Fibroblast of the conjunctiva (primary cell): ENCODE measurements at places on chromosomes 2 and 18.

- DNase-seq, result no peak
Observed at GRCh38 chr2:134943540-134943939, 24.9 kb downstream of the CCNT2 start.

GRCh38 chr2:138521821-138522220 is 20.3 kb downstream of the SPOPL start:
- no peak for DNase-seq

DNA sequence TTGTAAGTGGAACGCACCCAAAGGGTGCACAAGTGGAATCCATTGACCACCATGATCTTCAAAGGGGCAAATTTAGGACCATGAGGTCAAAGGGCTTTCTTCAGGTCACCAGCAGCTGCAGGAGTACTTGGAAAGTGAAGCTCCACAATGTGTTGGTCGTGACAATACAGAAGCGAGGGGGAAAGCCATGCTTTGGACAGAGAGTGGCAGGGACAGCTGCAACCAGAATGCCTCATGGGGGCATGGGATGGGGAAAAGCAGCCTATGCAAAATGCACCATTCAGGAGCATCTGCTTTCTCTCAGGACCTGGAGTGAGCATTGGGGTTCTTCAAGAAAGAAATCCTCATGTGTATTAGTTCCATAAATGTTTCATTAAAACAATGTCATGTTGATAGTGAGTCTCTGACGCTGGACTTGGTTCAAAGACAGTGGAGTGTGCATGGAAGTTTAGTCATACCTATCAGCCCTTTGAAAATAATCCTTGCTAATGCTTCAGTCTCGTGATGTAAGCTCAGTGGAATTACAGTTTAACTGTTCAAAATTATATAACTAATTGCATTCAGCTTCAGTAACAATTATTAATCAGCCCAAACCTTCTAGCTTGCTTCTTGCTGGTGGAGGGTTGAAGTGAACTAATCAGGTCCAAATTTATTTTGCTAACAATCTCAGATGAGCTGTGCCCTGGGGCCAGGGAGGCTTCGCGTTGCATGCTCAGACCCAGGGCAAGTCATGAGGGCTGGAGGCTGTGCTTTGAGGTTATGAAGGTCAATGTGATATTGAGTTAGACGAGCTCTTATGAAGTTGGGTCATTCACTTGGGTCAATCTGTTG is 41.6 kb downstream of the ACKR3 start:
- no peak for DNase-seq

DNA sequence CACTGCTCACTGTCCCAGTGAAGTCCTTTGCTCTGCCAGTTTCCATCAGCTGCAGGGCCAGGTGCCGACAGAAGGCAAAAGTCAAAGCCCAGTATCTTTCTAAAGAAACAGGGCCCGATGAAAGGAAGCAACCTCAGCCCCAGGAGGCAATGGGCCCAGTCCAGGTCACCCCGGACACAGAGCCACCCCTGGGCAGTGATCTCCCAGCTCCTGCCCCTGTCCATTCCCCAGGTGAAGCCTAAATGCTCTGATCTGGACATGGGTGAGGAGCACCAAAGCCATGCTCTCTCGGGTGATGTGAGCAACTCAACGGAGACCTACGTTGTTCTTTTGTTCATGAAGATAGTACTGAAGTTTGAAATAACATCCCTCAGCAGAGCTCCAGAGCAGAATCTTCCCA is 61.6 kb downstream of the HDAC4 start:
- no peak for DNase-seq

- DNase-seq, result no peak
Observed at GRCh38 chr2:120358734-120359465, 13.0 kb downstream of the INHBB start.

DNA sequence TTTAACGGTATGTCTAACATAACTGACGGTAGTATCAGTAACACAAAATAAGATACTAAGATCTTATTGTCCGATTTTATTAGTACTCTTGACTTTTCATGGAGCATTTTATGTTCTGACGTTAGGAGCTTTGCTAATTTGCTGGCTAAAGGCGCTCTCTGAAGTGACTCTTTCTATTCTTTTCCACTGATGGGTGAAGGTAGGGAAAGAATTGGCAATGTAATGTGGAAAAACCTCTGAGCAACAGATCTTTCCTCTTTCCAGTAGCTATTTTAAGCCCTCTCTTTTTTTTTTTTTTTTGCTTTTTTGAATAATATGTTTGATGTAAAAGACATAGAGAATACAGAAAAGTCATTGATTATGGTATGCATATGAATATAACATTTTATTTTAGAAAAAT is 4.6 kb downstream of the CCNYL1 start:
- no peak for DNase-seq

- no peak for DNase-seq
Observed at GRCh38 chr18:48637081-48637990, 98.5 kb downstream of the CTIF start.

DNA sequence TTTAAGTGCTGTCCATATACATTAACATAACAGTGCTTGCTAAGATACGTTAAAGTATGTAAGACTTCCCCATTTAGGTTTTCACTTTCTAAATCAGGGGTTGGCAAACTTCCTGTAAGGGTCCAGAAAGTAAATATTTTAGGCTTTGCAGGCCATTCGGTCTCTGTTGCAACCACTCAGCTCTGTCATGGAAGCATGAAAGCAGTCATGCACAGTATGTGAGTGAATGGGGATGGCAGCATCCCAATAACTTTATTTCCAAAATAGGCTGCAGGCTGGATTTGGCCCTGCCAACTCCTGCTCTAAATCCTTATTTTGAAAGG is 128.7 kb downstream of the PLA2R1 start:
- no peak for DNase-seq

DNA sequence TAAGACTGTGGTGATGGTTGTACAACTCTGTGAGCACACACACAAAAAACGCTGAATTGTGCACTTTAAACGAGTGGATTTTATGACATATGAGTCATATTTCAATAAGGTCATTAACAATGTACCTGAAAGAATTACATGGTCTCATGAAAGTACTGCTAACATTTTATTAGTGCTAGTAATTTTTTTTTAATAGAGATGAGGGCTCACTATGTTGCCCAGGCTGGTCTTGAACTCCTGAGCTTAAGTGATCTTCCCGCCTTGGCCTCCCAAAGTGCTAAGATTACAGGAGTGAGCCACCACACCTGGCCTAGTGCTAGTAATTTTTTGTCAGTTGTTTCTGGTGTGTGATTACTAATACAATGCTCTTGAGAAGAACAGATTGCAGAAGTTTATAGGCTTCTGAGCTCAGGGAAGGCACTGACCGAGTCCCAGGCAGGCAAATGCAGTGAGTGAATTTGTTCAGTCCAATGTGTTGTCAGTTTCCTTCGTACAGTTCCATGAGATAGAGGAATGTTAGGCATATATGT is 177.0 kb downstream of the TGIF1 start:
- DNase-seq, result no peak

- peak; percentile 38 for DNase-seq
Observed at GRCh38 chr2:208350610-208351009, 56.0 kb upstream of the PTH2R start.

GRCh38 chr2:240997856-240998705 is at the start of gene SNED1:
Gene SNED1, plus strand, starts transcription at chr2:240998618. Its CDS starts 220 bp downstream, at chr2:240998838.
- DNase-seq, result peak; percentile 63

DNA sequence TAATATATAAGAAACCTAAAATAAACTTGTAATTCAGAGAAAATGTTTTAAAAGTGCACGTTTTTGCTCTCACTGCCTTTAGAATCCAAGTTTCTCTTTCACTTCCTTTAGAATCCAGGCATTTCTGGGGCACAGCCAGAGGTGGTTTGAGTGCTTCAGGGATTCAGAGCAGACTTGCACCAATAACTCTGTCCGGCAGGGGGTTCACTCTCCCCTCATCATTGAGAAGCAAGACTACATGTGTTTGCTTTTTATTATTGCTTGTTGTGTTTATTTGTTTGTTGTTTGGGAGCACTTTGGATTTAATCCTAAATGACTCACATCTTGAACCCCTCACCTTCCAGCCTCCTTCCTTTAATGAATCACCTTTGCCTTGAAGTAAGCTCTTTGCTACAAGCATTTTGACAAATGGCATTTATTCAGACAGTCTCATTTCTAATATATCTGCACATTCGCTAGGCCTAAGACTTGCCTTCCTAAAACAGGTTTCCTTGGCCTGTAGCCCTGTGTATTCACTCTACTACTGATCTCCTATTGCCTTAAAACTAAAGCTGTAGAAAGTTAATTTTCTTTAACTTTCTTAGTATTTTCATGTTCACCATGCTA is 233.5 kb upstream of the ATP5MC3 start:
- DNase-seq, result peak; percentile 57

- DNase-seq, result no peak
Observed at GRCh38 chr18:58345875-58346274, 283.0 kb downstream of the ALPK2 start.

- DNase-seq, result peak; percentile 65
Observed at GRCh38 chr18:23828426-23828825, 139.2 kb downstream of the LAMA3 start.

DNA sequence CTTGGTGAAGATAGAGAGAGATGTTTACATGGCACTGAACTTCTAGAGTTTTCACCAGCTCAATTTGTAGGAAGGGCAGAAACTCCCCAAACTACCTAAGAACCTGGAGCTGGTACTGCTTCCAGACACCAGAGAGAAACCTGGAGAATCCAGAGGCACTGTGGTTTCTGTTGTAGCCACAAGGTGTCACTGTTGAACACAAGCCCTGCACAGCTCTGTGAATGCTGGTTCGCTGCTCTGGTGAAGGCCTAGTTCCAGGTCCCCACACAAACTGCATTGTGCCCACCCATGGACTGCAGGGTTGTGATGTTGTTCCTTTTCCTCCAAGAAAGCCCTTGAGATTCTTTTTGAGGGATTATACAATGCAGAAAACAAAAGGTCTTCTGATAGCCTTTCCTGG is 150.5 kb upstream of the HS6ST1 start:
- no peak for DNase-seq

DNA sequence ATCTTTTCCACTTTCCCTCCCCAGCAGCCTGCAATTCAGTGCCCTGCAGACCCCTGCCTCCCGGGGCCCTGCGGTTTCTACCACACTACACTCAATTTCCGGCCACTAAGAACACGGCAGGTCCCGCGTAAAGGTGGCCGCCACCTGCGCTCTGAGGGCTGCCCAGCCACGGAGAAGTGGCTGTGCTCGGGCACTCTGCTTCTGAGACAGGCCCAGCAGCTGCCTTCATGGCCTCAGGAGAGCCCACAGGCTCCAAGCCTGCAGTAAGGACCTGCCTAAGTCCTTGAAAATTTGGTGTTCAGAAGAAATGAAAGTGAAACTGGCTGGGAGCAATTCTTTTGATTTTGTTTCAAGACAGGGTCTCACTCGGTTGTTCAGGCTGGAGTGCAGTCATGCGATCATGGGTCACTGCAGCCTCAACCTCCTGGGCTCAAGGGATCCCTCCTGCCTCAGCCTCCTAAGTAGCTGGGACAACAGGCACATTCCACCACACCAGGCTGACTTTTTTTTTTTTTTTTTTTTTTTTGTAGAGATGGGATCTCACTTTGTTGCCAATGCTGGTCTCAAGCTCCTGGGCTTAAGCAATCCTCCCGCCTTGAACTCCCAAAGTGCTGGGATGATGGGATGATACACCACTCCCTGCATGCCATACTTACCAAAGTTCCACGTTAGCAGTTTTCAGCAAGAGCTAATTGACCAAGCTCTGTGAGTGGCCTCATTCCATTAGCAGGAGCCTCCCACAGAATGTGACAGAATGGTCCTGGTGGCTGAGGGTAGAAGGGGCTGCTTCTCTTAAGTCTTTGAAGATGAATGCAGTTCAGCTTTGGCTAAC is 14.6 kb upstream of the ALPP start:
- no peak for DNase-seq

DNA sequence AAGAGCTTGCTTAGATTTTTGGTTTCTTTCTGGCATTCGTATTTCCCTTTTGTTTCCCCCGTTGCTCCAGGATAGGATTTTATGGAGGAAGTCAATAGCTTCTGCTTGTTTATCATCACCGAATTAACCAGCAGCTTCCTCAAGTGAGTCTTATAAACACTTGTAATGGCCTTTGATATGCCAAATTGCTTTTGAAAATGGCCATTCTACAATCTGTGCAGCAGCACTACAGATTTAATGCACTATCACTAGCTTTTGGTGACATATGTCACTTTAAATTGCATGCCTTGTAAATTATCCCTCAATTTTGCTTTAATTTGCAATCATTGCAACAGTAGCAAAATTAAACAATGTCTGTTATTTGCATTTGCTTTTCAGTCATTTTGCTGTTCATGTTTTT is 774.7 kb downstream of the METTL4 start:
- no peak for DNase-seq

GRCh38 chr2:235204948-235205347 is 253.1 kb downstream of the SH3BP4 start:
- DNase-seq, result no peak

GRCh38 chr2:125855204-125855603 is 800.8 kb upstream of the GYPC start:
- no peak for DNase-seq

GRCh38 chr18:55095584-55095983 is 136.3 kb upstream of the CCDC68 start:
- no peak for DNase-seq

DNA sequence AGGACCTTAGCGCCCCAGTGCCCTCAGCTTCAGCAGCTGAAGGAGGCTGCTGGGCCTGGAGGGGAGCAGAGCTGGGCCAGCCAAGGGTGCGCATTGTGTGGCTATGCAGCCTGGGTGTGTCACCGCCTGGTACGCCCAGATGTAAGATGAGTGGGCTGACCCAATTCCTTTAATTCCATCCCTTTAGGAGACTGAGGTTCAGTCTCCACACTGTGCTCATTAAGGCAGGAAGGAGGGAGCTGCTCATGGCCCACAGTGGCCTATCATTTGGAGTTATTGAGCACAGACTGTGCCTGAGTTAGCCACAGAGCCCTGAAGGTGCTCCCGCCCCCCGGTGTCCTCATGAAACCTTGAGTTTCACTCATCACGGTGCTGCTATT is 194.1 kb upstream of the GLI2 start:
- DNase-seq, result no peak

DNA sequence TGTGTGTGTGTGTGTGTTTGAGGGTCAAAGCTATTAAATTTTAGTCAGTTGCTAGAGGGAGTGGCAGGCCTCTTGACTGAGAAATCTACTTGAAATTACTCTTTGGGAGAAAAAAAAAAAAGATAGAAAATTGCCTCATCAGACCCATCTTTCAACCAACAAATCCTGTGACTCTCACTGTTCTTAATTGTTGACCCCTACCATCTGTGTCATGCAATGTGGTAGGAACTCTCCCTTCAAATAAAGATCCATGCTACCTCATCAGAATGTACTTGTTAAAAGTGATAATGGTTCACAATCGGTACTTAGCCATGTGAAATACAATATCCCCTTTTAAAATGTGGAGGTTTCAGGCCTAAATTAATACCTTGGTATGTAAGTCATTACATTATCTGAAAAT is 670.8 kb upstream of the FANCL start:
- DNase-seq, result no peak

DNA sequence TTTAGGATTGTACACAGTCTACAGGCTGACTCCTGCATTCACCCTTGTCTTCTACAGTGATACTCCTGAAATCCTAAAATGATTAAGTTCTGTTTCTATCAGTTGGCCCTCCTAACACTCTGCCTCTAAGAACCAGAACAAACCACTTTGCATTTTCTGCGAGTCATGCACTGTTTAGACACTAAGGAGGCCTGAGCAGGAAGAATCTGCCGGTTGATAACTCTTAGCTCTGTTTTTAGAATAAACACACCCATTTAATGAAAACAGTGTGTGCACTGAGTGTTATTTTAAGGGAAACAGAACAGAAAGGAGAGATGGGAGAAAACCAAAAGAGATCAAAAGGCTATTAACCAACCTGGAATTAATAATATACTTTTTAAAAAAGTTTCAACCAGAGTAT is 22.9 kb upstream of the SSB start:
- DNase-seq, result no peak
